ENCODE measurements at places on chromosomes 7 and 10. TPM values are rescaled to one million over a fixed set of nuclear protein-coding genes. Genes with fewer than 3 reads are reported as not detected.

The TEX36 gene
- polyA plus RNA-seq: not detected

The ANKRD61 gene
- not detected for polyA plus RNA-seq

The ATG9B gene
- 0.31 TPM for polyA plus RNA-seq

The RSPH10B gene
- polyA plus RNA-seq: not detected

The NUTM2A gene
- 0.92 TPM for polyA plus RNA-seq

The GBF1 gene
- polyA plus RNA-seq: 5.7 TPM

The PTPN20 gene
- 1.4 TPM for polyA plus RNA-seq

The ETV1 gene
- polyA plus RNA-seq: 2.3 TPM

The CALCR gene
- not detected for polyA plus RNA-seq

The CPEB3 gene
- polyA plus RNA-seq: 1.3 TPM

The SEMA3E gene
- polyA plus RNA-seq: 1.2 TPM

The ZNF425 gene
- 0.93 TPM for polyA plus RNA-seq

The DPY19L1 gene
- polyA plus RNA-seq: 2.3 TPM

The OR6V1 gene
- not detected for polyA plus RNA-seq

The SPDYE1 gene
- polyA plus RNA-seq: not detected

The TUBAL3 gene
- not detected for polyA plus RNA-seq

The HHEX gene
- 4.7 TPM for polyA plus RNA-seq

The NPSR1 gene
- not detected for polyA plus RNA-seq

The GATA3 gene
- polyA plus RNA-seq: 0.12 TPM

The WEE2 gene
- not detected for polyA plus RNA-seq

The NANOS1 gene
- polyA plus RNA-seq: 1.5 TPM

The MEST gene
- polyA plus RNA-seq: 4.9 TPM

The GRM8 gene
- not detected for polyA plus RNA-seq

The CDK6 gene
- 4.9 TPM for polyA plus RNA-seq

The EGFR gene
- polyA plus RNA-seq: 10.9 TPM

The FAM25C gene
- polyA plus RNA-seq: not detected

The VPS37D gene
- 2.4 TPM for polyA plus RNA-seq

The HEPACAM2 gene
- polyA plus RNA-seq: 0.83 TPM

The TMEM196 gene
- polyA plus RNA-seq: not detected

The TFPI2 gene
- 3.4 TPM for polyA plus RNA-seq
